Peyer's patch (tissue), 4 donors: ENCODE measurements at places on chromosomes 11 and 22.

DNA sequence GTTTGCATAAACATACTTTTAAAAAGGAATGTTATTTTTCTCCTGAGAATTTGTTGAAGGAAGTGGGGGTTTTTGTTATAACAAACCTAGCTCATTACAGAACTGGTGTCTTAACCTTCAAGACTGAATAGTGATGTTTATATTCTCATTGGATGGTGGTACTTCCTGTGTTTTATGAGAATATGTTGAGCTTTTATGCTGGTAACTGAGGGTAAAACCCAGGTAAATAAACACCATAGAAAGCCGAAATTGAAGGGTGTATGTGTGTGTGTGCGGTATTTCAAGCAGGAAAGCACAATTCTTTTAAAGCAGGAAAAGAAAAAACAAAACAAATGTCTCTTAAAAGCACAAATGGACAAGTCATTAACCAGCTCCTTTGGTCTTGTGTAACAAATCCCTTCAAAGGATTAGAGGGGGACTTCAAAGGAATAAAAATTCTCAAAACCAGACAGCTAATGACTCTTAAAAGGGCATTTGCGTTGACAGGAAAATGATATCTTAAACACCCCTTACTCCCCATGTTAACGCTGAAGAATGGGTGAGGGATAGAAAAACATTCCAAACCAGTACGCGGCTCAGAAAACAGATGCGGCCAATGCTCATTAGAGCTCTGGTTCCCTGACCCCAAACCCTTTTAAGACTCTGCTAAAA lies 23.8 kb downstream of the LMO2 start:
- no peaks in the 10 kb centered on the region for H3K36me3 ChIP-seq
- no peak for DNase-seq
- H3K27me3 ChIP-seq = no peaks in the 10 kb centered on the region
- no peak overlapping the region for H3K27ac ChIP-seq
- no peaks in the 10 kb centered on the region for H3K4me1 ChIP-seq

DNA sequence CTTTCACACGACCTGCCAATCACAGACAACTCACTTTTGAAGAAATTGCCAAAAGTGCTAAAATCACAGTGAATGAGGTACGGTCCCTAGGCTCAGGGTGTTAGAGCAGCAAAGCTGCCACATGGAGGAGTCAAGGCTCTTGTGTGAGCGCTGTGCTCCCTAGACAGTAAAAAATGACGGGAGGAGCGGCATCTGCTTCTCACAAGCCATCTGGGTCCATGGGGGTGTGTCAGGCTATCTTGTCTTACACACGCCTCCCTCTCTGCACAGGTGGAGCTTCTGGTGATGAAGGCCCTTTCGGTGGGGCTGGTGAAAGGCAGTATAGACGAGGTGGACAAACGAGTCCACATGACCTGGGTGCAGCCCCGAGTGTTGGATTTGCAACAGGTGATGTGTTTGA lies 14.8 kb downstream of the PSMD13 start:
- no peak overlapping the region for H3K4me3 ChIP-seq
- H3K36me3 ChIP-seq = no peaks in the 10 kb centered on the region
- H3K4me1 ChIP-seq = no peaks in the 10 kb centered on the region
- no peak overlapping the region for H3K27ac ChIP-seq
- no peaks in the 10 kb centered on the region for H3K27me3 ChIP-seq

DNA sequence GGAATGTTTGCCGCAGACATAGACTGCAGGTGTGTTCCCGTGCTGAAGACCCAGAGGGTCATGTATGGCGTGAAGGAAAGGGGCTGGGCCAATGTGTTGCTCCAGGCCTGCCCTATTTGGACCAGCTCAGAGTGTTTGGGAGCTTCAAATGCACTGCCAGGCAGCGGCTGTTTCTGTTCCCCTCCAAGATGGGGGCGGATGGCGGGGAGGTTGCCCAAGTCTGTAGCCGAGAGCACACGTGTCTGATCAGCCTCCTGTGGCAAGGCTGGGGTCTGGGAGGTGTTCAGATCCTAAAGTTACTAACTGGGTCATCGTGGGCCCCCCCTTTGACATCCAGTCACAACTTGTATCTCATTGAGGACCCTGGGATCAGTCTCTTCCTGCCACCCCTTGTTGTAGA lies 45.5 kb downstream of the CACNA1I start:
- no peaks in the 10 kb centered on the region for H3K27me3 ChIP-seq
- H3K4me3 ChIP-seq = no peak overlapping the region
- H3K36me3 ChIP-seq = no peaks in the 10 kb centered on the region
- H3K27ac ChIP-seq = no peak overlapping the region
- no peaks in the 10 kb centered on the region for H3K4me1 ChIP-seq

- H3K4me1 ChIP-seq = no peaks in the 10 kb centered on the region
- no peak overlapping the region for H3K4me3 ChIP-seq
- no peak for DNase-seq
- no peak overlapping the region for H3K27ac ChIP-seq
Observed at GRCh38 chr11:120146413-120147093, 8.6 kb upstream of the TRIM29 start.

- H3K36me3 ChIP-seq = no peaks in the 10 kb centered on the region
- H3K27me3 ChIP-seq = no peaks in the 10 kb centered on the region
- no peak for DNase-seq
- no peaks in the 10 kb centered on the region for H3K4me1 ChIP-seq
Observed at GRCh38 chr22:50701076-50701419, 28.4 kb downstream of the SHANK3 start.
